ENCODE measurements at places on chromosomes 6 and 20. TPM values are rescaled to one million over a fixed set of nuclear protein-coding genes. Genes with fewer than 3 reads are reported as not detected.

LAMA2 gene
- total RNA-seq, result 2.2 TPM

DNA sequence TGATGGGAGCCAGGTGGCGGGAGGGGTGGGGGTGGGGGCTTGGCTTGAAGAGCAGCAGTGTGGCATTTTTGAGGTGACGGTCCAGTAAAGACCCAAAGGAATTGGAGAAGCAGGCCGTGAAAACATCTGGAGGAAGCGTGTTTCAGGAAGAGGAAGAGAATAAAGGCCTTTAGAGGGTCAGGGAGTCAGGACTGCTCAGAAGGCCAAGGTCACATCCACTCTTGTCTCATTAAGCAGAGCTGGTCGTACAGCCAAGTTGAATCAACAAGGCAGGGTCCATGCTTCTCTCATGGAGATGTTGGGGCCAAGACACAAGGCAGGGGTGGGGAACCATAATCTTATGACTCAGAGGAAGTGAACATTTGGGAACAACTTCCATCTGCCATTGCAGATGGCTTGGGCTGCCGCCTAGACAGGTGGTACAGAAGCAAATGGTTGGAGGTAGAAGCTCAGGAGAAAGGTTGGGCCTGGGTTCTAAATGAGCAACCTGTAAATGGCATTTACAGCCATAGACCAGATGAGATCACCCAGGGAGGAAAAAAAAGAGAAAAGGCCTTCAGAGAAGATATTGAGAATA, 179.6 kb downstream of the TTLL2 start:
- H3K27ac ChIP-seq, result no peak overlapping the region
- H3K4me3 ChIP-seq, result no peak overlapping the region
- H3K36me3 ChIP-seq, result peaks cover 2% of the 10 kb centered on the region
- H3K4me1 ChIP-seq, result peaks cover 7% of the 10 kb centered on the region

GRCh38 chr6:150406948-150407347, 38.1 kb downstream of the IYD start:
- H3K4me1 ChIP-seq, result no peaks in the 10 kb centered on the region
- H3K4me3 ChIP-seq, result no peak overlapping the region

GRCh38 chr20:62159839-62160238, 16.3 kb downstream of the SS18L1 start:
- H3K27ac ChIP-seq, result peak overlapping the region; percentile 62
- H3K27me3 ChIP-seq, result no peaks in the 10 kb centered on the region
- H3K4me3 ChIP-seq, result peak overlapping the region; percentile 41
- DNase-seq, result no peak
- H3K36me3 ChIP-seq, result peaks cover 3% of the 10 kb centered on the region
- peaks cover 14% of the 10 kb centered on the region for H3K4me1 ChIP-seq
